ENCODE measurements at places on chromosomes 1 and 21.

DNA sequence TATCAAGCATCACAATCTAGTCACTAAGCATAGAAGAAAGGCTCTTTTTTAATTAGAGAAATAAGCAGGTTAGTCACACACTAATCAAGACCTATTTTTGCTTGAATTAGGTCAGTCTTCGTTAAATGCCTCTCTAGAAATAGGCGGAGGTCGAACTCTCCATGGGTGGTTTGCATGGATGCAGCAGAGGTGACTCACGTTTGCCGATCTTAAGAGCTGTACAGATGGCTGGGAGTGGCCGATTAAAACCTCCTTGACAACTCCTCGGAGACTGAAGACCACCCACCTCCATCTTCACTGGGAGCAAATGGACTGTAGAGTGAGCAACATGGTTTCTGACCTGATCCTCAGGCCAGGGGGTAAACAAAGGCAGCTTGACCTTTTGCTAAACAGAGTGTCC lies 249.3 kb downstream of the ZNF648 start:
- no peak for ATAC-seq

- ATAC-seq, result peak; percentile 84
Measured at GRCh38 chr1:36099681-36100341, 11.1 kb downstream of the ADPRS start.

DNA sequence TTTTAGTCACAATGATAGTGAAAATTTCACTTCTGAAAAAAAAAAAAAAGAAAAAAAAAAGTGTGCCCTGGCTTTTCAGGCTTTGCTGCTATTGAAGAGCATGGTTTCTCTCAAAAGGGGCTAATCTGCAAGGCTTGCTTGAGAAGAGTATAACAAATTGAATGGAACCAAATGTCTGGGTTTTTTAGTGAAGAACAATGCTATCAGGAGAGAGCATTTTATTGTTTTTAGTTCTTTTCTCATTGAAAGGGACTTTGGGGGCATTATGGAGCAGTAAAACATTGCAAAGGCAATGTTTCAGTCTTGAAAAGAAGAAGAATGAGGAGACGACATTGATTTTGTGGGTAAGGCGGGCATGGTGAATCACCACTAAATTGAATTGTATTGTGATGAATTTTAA lies 28.2 kb downstream of the VCAM1 start:
- no peak for ATAC-seq

DNA sequence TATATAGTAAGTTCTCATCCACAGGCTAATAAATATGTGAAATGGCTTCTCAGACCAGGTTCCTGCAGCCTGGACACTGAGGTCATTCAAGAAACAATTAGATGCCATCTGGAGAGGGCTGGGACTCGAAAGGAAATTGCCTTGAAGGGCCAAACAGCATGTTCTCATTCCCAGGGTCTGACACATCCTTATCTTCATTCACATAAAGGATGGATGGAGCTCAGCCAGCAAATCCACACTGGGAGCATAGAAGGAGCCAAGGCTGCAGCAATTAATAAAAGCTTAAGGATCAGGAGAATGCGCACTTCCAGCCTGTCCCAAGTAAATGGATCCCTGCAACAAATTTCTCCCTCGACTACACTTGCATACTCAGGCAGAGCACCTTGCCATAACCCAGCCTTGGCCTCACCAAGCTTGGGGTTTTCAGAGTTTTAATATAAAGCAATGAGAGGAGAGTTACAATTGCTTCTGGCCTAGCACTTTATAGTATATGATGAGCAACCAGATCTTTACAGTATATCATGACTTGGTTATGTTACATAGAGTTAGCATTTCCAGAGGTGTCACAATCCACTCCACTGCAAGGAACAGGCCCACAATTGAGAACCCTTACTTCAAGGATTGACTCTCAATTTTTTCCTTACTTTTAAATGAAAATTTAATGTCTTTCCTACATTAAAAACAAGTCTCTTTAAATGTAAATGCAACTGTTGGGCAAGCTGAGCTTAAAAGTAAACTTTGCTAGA lies 55.9 kb downstream of the BCAR3 start:
- ATAC-seq, result no peak

GRCh38 chr1:167862432-167863076 lies 51.4 kb downstream of the ADCY10 start:
- no peak for ATAC-seq

DNA sequence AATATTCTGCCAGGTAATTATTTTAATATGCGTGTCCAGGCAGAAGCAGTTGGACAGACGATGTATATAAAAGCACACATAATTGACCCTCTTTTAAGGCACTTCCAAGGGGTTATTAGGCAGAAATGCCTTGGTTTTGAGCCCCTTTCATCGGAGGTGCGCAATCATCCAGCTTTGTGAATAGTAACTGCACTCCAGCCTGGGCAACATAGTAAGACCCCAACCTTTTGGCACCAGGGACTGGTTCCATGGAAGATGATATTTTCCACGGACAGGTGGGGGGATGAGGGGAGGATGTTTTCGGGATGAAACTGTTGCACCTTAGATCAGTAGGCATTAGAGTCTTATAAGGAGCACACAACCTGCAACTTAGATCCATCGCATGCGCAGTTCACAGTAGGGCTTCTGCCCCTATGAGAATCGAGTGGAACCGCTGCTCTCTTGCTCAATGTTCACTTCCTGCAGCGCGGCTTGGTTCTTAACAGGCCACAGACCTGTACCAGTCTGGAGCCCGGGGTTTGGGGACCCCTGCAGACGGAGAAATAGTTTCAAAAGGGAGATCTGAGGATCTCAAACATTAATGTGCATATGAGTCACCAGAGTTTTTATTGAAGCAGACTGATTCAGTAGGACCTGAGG lies 1.8 kb upstream of the MCOLN2 start:
- peak; percentile 16 for ATAC-seq

GRCh38 chr1:43271186-43272118 lies 1.7 kb downstream of the TMEM125 start:
- peak; percentile 38 for ATAC-seq
